ENCODE measurements at places on chromosomes 3 and 15.

GRCh38 chr3:112048911-112049310, 14.4 kb downstream of the TMPRSS7 start:
- no peak for DNase-seq

- no peak for DNase-seq
Measured at GRCh38 chr3:13497386-13497785, 17.3 kb downstream of the HDAC11 start.

DNA sequence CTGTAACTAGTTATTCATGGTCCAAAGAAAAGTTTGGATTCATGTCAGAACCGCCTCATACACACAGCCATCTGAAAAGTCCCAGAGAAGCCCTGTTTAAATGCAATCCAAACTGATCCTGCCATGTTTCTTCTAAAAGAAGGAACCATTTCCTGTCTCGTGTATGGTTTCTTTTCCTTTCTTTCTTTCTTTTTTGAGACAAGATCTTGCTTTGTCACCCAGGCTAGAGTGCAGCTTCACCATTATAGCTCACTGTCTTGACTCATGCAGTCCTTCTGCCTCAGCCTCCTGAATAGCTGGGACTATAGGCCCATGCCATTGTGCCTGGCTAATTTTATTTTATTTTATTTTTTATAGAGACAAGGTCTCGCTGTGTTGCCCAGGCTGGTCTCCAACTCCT, 77.4 kb upstream of the NSMCE3 start:
- no peak for DNase-seq

DNA sequence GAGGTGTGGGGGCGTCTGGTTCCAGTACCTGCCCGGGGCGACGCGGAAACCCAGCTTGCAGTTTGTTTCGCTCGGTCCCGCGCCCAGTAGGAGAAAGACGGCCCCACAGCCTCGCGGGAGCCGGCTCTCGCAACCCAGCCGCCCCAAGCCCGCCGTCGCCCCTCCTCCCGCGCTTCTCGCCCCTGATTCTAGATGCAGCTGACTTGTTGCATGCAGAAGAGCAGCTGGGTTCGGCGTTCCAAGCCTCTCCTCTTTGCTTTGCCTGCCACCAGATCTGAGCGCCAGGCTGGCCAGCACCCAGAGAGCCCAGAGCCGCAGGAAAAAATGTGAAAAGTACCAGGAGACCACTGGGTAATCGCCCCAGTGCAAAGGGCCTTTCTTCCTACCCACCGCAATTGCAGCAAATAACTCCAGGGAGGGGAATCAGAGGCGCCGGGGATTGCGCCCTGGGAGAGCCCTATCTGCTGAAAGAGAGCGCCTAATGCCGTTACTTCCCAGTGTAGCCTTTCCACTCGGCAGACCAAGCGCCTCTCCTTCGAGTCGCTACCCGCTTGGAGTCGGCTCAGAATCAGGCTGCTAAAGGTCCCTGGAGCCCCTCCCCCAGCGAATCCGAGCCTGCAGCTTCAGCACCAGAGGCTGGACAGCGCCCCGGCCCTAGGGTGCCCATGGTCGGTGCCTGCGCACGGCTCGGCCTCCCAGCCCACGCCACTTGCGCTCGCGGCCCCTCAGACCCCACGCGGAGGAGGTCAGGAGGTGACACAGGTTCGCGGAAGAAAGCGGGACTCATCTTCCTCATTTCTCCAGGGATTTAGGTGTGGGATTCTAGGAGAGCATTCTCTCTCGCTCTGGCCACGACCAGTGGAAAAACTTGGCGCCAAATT, 15.7 kb upstream of the AEN start:
- DNase-seq, result peak; percentile 67

GRCh38 chr3:12705981-12706380, 42.1 kb upstream of the RAF1 start:
- no peak for DNase-seq

- DNase-seq, result no peak
Measured at GRCh38 chr3:151931171-151931570, 57.7 kb downstream of the SUCNR1 start.

DNA sequence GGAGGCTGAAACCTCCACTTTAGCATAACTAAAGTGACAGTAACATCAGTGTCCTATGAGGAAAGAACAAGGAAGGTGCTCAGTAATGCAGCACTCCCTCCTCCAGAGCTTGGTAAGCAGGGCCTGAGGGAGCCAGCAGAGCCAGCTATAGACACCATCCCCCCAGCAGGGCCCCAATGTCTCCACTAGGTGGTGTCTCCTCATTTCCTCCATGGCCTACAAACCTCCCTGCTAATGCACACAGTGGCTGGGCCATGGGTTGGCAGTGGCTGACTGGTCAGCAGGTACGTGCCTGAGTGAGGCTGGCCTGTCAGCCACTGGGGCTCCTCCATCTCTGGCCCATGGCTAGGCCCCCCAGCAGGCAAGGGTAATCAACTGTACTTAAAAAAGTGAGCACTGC, 13.6 kb downstream of the MRPS25 start:
- no peak for DNase-seq

DNA sequence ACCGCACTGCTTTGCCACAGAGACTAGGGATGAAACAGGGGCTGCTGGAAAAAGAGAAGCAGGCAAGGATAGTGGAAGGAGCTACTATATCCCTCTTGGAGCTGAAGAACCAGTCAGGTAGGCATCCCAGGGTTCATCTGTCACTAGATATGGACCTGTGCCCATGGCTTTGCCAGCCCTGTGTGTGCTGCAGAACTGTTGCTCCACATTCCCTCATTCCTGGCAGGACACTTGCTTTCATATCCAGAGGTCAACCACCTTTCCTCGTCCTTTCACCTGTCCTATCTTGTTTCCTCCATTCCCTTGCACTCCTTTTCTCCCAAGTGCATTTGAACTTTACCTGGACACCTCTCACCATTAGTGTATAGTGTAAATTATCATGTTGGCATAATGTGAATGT, 12.0 kb downstream of the SNRK start:
- DNase-seq, result no peak

GRCh38 chr15:49989498-49989897, 129.5 kb downstream of the ATP8B4 start:
- no peak for DNase-seq

DNA sequence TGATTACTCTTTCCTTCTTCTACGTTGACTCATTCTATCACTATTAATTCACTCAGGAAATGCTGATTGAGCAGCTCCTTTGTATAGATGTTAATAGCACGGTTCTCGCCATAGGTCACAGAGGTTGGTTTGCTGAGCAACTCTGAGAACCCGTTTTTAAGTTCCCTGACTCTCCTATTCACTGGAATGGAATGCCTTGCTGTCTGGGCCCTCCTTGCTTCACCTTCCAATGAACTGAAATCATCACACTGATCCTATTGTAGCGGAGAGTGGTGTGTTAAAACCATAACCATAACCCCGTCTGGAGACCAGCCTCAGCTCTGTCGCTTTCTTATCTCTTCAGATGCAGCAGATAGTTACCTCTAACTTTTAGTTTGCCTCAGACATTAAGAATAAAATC, 323.6 kb downstream of the GABRB3 start:
- DNase-seq, result no peak

GRCh38 chr3:16708285-16708684, 103.1 kb upstream of the DAZL start:
- DNase-seq, result no peak

DNA sequence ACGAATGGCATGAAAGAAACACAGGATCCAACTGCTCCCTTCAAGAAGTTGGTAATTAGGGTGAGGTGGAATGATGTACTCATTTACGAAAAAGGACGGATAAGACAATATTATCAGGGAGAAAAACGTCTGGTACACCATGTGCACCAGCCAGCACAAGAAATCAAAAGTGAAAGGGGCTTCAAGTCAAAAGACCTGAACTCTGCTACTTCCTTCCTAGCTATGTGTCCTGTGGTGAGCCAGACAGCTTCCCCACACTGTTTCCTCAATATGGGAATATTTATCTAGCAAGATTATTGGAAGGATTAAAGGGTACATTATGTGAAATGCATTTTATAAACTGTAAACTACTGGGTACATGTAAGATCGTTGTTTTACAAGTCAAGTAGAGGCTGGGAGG, 33.9 kb downstream of the RAB27A start:
- DNase-seq, result no peak

- peak; percentile 30 for DNase-seq
Measured at GRCh38 chr3:32460031-32460749, 42.5 kb downstream of the CMTM6 start.

- no peak for DNase-seq
Measured at GRCh38 chr3:11545186-11545851, 98.4 kb downstream of the VGLL4 start.

GRCh38 chr3:150090877-150091276, 120.2 kb upstream of the PFN2 start:
- DNase-seq, result no peak

- DNase-seq, result peak; percentile 14
Measured at GRCh38 chr15:29270169-29270955, 740 bp upstream of the NSMCE3 start.

DNA sequence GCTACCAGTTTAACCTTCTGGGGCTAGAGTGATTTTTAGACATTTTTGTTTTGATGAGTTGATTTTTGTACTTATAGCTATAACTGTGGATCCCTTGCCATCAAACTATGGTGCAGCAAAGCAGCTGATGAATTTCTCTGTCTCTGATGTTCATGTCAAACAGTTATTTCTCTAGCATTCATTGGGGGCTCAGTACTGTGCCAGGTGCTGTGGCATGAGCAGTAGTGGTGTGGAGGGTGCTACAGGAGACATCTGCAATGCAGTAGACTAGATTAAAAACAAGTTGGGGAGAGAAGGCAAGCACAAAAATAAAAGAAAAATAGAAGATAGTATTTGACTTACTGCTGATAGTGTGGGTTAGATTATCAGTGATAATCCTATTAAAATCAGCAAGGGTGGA, 95.3 kb downstream of the AKAP13 start:
- no peak for DNase-seq

DNA sequence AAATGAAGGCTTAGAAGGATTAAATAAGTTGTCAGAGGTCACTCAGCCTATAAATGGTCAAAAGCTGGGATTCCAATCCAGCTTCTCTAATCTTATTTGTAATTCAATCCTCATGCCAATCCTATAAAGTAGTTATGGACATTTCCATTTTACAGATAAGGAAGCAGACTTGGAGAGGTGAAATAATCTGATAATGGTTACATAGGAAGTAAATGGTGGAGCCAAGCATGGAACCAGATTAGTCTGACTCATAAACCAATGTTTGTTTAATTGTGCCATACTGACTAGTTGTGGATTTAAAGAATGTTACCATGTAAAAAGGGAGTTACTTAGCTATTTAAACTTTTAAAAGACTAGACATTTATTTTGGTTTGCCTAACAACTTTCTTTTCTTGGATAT, 59.7 kb downstream of the KCNAB1 start:
- no peak for DNase-seq

DNA sequence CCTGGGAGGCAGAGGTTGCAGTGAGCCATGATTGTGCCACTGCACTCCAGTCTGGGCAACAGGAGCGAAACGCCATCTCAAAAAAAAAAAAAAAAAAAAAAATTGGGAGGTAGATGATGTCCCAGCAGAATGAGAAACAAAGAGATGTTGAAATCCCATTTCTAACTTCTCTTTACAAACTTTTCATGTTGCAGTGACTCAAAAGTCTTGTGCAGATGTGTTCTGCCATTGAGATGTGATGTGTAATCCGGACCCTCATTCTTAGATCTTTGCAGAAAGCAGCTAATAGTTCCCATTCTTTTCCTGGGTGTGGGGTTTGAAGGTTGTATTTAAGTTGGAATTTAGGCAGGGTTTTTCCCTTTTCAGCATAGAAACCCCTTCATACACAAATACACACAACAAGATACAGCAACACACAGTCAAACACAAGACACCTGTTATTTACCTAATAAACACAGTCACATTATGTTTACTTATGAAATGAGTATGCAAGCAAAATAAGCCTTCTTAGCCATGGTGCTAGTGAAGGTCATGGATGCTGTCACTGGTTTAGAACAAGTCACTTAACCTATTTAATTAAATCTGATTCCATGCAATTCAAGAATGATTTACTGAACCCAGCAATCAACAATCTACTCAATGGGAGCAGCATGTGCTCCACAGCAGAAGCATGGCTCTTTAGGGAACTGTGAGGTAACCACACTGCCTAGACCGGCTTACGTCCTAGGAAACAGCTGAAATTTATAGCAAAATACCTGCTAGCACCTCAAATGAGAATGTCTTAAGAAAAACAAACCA, 14.9 kb downstream of the SIAH2 start:
- no peak for DNase-seq

DNA sequence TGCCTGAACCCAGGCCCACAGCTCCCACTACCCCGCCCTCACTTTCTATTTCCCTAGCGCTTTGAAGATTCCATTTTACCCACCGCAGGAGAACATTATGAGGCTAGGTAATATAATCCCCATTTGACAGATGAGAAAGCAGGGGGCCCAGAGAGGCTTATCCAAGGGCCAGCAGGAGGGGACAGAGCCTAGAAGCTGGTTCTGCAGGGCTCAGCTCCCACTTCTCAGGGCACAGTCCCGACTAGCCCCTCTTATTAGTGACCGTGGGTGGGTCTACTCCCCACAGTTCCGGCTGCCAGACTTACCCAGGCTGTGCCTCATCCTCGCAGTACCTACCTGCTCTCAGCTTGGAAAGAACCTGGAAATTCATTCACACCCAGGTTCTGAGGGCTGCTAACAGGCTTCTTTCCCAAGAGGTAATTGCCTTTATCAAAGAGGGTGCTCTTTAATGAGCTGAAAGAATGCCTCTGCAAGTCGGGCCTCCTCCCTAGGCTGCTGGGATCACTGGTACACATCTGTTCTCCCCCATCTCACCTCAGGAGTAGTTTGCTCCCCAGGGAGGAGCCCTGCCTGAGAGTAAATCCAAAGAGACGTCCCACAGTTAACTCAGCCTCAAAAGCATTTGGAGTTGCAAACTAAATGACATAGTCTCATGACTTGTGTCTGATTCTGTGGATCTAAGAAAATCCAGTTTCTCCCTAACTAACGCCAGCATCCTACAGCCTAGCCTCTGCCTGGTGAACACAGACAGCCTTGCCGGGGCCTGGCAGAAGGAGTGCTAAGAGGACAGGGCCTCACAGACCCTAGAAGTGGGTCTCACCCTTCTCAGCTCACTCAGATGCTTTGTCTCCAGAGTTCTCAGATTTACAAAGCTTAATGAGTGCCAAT, 125.0 kb downstream of the CHSY1 start:
- DNase-seq, result no peak

GRCh38 chr15:90184119-90184785, 16.9 kb upstream of the SEMA4B start:
- DNase-seq, result peak; percentile 84

GRCh38 chr3:42066516-42067181, 24.5 kb upstream of the TRAK1 start:
- peak; percentile 71 for DNase-seq

DNA sequence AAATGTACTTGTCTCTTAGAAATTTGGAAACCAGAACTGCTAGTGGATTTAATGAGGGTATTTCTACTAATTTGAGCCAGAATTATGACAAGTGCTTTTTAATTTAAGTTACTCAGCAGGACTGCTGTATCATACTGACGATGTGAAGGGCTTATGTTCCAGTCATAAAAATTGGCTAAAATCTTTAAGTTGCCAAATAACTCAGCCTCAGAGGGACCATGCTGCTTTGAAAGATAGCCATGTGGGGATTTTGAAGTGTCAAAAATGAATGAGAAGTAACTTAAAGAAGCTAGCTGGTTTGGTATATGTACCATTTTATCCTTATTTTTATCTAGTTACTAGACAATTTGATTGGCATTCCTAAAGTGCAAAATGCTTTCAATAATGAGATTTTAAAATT, 545.0 kb downstream of the DIPK2A start:
- no peak for DNase-seq

- no peak for DNase-seq
Measured at GRCh38 chr15:64279131-64279530, 76.8 kb downstream of the CSNK1G1 start.
